Activated T-cell treated with anti-CD3 and anti-CD28 coated beads, Interleukin-2, amount 50 U/mL, for 1 hour (primary cell): ENCODE measurements at places on chromosomes 16 and 17.

GRCh38 chr16:89244754-89245153 is 27.3 kb downstream of the ZNF778 start:
- no peak for DNase-seq

DNA sequence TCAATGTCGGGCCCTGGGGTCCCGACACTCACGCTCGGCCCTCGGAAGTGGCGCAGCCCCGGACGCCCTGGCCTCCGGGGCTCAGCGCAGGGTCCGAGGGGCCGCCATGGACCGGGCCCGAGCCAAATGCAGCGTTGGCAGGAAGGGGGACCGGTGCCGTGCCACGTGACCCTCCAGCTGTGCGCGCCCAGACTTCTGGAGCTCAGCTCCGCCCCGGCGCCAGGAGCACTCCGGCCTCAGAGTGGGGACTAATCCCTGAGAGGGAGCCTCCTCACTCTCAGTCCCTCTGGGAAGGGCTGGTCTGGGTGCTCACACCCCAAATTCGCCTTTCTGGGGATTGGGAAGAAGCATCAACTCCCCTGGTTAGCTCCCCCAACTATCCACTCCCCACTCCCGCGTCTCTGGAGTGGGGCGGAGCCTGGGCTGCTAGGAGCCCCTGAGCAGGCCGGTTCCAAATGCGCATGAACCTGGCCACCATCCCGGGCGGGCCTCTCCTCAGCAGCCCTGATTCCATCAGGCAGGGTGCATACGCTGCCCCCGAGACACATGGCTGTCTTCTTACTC is at the start of gene B3GNT9:
B3GNT9 (minus strand) TSS at position 166 of the 564 bp plus-strand sequence. CDS start 513 bp downstream, outside the sequence.
- DNase-seq, result peak; percentile 51

- DNase-seq, result no peak
Measured at GRCh38 chr17:68527314-68527713, 15.1 kb downstream of the PRKAR1A start.

- DNase-seq, result no peak
Measured at GRCh38 chr16:67302970-67303369, 23.6 kb downstream of the KCTD19 start.

- no peak for DNase-seq
Measured at GRCh38 chr16:74954763-74955162, 30.2 kb downstream of the WDR59 start.
